ENCODE measurements at places on chromosomes 7 and 10.

- peak; percentile 51 for DNase-seq
Measured at GRCh38 chr7:80900583-80901576, 18.0 kb downstream of the SEMA3C start.

GRCh38 chr10:77626266-77626935 lies 11.2 kb downstream of the KCNMA1 start:
- peak; percentile 67 for DNase-seq

GRCh38 chr7:146683439-146683838 lies 566.8 kb downstream of the CNTNAP2 start:
- DNase-seq: no peak

- no peak for DNase-seq
Measured at GRCh38 chr10:61844116-61844822, 57.2 kb upstream of the ARID5B start.

GRCh38 chr10:103929381-103929921 lies 11.5 kb upstream of the STN1 start:
- DNase-seq: no peak

GRCh38 chr7:80732630-80733029 lies 94.2 kb downstream of the CD36 start:
- DNase-seq: no peak

DNA sequence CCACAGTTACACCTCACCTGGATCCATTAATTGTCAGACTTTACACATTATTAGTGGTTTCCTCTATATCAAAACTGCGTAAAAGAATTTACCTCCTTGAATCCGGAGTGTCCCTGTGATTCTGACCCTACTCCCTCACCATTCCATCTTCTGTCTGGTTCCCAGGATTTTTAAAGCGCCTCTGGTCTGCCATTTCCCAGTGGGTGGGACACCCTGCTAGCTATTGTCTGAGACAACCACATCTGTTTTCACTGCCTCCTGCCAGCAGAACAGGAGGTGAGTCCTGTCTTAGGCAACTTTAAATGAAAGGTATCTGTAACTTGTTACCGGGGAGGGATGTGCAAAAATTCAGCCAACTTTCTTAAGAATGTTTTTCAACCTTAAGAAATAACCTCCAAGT lies 2.3 kb downstream of the MACROH2A2 start:
- no peak for DNase-seq

- DNase-seq: no peak
Measured at GRCh38 chr7:134899729-134900128, 86.6 kb upstream of the AGBL3 start.

DNA sequence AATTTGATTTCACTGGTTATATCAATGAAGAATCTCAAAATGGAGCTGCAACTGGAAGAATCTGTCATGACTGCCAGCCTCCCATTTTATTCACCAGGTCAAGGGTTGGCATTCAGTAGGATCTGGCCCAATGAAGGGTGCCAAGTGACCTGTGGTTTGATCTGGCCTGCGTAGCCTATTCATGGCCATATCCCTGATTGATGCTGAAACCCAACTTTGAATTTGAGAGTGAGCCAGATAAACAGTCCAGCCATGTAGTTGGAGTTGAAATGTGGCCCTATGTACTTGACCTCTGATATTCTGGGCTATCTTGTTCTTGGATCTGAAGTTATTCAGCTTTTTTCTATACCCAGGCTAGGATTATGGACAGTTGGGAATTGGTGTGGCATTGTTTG lies 1.5 kb downstream of the MKLN1 start:
- DNase-seq: no peak

DNA sequence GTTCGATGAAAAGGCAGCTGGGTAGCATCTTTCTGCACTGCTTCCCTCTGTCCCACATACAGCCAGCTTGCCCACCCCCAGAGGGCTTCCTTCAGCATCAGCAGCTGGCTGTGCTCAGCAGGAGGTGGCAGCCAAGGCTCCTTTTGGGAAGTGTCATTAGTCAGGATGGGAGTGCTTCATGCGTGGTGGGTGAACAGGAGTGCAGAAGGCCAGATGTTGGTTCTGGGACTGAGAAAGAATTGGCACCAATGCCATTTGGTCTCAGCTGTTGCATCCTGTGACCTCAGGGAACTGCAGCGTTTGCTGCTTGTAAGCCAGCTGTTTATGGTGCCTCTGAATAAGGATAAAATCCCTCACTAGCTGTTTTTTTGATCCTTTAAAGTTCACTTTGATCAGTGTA lies 131.1 kb upstream of the SORCS3 start:
- no peak for DNase-seq

- DNase-seq: no peak
Measured at GRCh38 chr7:85452674-85453073, 265.8 kb upstream of the SEMA3D start.

- no peak for DNase-seq
Measured at GRCh38 chr7:50661345-50662040, 96.3 kb upstream of the DDC start.

All from GM03348 (cell line).